NCI-H187 (cell line): ENCODE measurements at places on chromosomes 12 and 14.

GRCh38 chr12:106274575-106275121 is 26.8 kb upstream of the CKAP4 start:
- DNase-seq: no peak

- DNase-seq: no peak
Measured at GRCh38 chr14:61355892-61356325, 34.5 kb downstream of the PRKCH start.

DNA sequence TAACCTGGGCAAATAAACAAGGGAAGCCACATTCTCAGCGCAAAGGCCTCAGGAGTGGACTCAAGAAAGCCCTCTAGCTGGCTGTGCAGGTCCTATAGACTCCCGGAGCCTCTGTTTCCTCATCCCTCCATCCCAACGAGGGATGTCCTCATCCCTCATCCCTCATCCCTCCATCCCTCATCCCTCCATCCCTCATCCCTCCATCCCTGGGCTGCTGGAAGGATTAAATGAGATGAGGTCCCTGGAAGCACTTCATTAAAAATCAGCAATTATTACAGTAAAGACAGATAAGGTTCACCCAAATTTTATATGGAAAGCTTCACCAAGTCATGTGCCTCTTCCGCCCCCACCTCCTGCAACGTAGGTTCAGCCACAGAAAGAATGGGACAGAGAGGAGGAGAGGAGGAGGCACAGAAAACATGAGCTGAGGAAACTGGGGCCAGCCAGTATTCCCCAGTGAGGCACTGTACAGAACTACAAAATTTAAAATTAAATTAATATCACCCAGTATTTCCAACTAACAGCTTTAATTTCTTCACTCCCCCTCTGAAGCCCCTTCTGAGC is 4.8 kb downstream of the ITPK1 start:
- DNase-seq: no peak

- DNase-seq: no peak
Measured at GRCh38 chr14:104509673-104510072, 69.9 kb upstream of the C14orf180 start.

- no peak for DNase-seq
Measured at GRCh38 chr14:68395604-68396003, 397.3 kb downstream of the ZFP36L1 start.

GRCh38 chr14:70714055-70714550 is 72.4 kb downstream of the TTC9 start:
- peak; percentile 26 for DNase-seq

- DNase-seq: no peak
Measured at GRCh38 chr12:87667378-87667777, 361.8 kb downstream of the C12orf50 start.
